ENCODE measurements at places on chromosomes 16 and 17.

- peak; percentile 34 for DNase-seq
Measured at GRCh38 chr16:88649924-88650748, 717 bp downstream of the CYBA start.

DNA sequence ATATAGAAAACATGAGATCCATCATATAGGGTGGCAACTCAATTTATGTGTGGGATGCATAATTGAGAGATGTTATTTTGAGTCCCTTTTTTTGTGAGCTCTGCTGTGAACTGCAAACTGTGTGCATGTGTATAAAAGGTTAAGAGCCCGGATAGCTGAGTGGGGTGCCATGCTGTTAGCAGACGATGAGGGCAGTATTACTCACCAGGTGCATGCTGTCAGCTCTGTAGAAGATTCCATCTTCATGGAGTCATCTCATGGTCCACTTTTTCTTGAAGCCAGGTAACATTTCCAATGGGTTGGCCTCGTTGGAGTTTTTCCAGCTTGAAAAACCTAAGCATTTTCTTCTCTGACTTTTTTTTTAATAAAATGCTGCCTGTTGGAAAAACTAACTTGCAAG is 43.0 kb upstream of the RHBDL3 start:
- DNase-seq = no peak

DNA sequence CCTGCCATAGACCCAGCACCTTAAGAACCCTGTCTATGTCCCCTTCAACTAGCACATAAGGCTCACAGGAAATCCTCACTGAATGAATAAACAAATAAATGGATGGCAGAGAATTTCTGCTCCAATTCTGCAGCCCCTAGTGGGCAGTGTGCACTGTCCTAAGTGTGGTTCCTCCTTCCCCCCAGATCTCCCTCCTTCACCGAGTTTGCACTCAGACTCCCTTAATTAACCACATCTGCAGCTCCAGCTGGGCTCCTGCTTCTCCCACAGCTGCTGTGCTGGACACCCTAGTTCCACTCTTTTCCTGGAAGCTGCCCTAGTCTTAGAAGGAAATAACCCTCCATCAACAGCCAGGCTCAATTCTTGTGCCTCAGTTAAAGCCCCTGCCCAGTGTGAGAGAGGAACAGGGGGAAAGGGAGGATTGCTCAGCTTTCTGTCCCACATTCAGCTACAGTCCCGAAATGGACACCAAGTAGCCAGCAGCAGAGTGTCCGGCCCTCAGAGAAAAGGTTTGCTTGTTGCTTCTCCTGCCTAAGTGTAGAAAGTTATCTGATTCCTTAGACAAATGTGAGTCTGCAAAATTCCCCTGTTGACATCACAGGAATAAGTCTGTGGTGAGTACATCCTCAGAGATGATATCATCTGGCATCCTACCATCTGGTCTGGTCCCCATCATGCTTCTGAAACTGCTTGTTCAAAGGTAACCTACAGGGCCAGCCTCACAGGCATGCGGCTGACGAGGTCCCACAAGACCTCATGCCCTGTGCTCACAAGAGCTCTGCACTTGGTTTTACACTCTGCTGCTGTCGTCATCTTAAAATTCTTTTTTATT is 12.3 kb downstream of the LRRC3C start:
- DNase-seq = peak; percentile 35

DNA sequence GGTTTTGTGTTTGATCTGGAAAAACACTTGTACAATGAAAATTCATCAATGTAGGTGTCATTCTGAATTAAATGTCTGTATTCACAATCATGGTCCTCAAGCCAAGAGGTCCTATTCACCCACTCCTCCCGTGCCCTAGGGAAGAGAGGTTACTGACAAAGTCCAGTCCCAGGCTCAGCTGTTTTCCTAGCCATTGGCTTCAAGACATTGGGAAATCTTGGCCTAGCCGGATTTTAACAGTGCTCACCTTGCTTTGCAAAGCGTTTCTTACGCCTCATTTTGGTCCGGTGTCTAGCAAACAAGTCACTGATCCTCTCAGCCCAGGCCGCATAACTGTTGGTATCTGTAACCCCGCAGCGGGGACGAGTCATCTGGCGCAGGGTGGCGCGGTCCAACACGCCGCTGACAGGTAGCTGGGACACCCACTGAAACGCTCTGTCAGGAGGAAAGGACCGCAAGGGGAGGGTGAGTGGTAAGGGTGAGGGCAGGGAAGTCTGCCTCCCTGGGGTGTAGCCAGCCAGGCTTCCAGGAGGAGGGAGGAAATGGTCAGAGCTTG is 16.7 kb downstream of the MMP28 start:
- DNase-seq = no peak

DNA sequence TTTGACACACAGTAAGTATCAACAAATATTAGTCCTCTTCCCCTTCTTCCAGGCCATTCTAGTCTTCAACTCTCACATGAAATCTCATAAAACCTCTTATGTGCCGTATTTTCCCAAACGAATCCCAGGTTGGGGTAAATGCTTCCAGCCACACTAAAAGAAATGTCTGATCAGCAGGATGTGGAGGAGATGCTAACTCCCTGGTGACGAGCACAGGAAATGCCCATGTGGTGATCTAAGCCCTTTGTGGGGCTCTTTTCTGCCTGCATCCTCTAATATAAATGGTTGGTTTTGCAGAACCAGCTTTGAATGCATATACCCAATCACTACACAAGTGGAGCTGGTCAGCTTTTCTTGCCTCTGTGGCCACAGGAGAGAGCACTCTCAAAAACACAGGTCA is 498.2 kb upstream of the ERCC4 start:
- no peak for DNase-seq

GRCh38 chr17:76171706-76172105 is 30.7 kb upstream of the FOXJ1 start:
- no peak for DNase-seq

DNA sequence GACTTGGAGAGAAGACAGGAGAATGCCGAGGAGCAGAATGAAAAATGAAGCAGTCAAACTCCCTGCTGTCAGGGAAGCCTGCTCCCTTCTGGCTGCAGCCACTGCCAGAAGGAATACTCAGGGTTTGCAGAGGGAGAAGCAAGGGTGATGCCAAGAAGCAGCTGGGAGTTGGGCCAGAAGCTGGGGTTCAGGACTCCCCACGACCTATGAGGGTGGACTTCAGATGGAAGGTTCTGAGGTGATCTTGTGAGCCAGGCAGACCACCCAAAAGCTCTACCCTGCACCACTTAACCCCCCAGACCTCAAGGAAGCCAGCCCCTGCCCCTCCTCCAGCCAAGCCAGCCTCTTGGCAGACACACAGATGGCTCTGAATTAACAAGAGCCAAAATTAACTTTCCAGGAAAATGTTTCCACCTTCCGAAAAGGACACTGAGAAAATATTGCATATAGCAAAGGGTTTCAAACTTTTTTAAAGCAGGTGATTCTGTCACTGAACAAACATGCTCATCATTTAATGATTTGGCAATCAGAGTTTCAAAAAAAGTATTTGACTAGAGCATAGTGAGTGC is 126.0 kb upstream of the ERCC4 start:
- DNase-seq = no peak

All from stimulated activated CD4-positive, alpha-beta T cell treated with anti-CD3 and anti-CD28 coated beads, Interleukin-4, amount 100 ng/mL, for 4 hours (primary cell).